Fibroblast of skin of back (primary cell): ENCODE measurements at places on chromosomes 3 and 15.

GRCh38 chr15:54011656-54012055 lies 33.4 kb downstream of the UNC13C start:
- DNase-seq = no peak

- peak; percentile 63 for DNase-seq
These were observed 286.4 kb downstream of the ZIC4 start for GRCh38 chr3:147119989-147120388.

DNA sequence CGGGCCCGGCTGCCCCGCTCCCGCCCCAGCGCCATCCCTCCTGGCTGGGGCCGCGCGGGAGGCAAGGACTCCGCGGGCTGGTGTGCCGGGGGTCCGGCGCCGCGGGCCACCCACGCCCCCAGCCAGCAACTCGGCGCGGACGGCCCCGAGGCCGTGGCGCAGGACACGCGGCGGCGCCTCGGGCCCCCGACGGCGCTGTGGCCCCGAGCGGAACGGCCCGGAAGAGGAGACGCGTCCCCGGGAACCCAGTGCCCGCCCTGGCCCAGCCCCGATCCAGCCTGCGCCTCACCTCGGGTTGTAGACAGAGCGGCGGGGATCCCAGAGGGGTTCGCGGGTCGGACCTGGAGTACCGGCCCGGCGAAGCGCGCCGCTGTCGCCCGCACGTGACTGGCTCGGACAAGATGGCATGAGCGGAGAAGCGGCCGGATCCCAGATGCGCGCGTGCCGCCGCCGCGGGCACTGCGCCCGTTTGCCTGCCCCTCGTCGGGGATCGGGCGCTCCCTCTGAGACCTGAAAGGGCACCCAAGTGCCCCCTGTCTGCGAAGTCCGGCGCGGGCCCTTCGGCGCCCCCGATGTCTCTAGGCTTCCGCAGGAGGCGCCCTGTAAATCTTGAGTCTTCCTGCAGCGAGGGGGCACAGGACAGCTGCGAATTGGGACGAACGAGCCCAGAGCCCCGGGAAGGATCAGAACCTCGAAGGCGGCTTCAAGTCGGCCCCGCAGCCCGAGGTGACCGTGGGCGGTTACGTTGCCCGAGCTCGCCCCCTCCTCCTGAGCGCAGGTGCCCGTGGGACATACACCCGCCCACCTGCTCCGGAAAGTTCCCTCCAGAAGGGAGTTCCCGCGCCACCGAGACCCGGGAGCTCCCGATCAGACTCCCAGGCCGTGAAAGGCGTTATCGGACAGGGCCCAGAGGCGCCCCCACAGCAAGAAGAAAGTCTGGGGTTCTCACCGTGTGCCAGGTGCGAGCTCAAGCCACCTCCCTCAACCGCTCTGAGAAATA lies 598 bp upstream of the SFMBT1 start:
- peak; percentile 29 for DNase-seq

GRCh38 chr3:47163169-47164006 lies 525 bp downstream of the SETD2 start:
- DNase-seq = peak; percentile 42

GRCh38 chr15:100690795-100691158 lies 88.4 kb downstream of the ASB7 start:
- no peak for DNase-seq

GRCh38 chr3:189143321-189143720 lies 28.4 kb upstream of the TPRG1 start:
- peak; percentile 35 for DNase-seq

GRCh38 chr15:100759698-100760356 lies 119.8 kb upstream of the ALDH1A3 start:
- DNase-seq = peak; percentile 73

GRCh38 chr15:90058308-90058707 lies 44.0 kb downstream of the IDH2 start:
- DNase-seq = no peak

DNA sequence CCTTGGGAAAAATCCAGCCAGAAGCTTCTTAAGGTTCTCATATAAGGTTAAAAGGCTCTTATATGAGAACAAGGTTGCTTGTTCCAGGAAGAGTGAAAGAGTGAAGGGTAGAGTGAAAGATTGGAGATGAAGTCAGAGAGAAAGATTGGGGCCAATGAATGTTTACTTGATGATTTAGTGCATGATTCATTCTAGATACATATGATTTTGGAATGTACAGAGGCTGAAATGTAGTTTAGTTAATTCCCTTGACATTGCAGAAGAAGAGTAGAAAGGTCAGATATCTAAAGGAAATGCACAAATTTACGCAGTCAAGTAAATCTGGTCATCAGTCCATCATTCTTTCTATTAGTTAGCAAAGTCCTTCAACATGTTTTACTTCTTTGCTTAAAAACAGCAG lies 619.8 kb upstream of the ZNF717 start:
- peak; percentile 82 for DNase-seq

DNA sequence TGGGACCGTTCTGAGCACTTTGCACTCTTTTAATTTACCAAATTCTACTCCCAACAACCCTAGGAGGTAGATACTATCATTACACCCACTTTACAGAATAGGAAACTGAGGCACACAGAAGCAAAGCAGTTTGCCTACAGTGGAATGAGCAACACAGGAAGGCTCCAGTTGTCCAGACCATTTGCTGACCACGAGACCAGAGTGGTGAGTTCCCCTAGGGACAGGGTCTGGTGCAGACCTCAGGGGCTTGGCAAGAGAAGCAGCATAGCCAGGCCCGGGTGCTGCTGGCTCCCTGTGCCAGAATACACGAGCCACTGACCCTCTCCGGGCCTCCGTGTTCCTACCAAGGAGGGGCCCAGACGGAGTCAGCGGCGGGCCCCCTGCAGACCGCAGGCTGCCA lies 26.5 kb downstream of the PLXND1 start:
- no peak for DNase-seq

DNA sequence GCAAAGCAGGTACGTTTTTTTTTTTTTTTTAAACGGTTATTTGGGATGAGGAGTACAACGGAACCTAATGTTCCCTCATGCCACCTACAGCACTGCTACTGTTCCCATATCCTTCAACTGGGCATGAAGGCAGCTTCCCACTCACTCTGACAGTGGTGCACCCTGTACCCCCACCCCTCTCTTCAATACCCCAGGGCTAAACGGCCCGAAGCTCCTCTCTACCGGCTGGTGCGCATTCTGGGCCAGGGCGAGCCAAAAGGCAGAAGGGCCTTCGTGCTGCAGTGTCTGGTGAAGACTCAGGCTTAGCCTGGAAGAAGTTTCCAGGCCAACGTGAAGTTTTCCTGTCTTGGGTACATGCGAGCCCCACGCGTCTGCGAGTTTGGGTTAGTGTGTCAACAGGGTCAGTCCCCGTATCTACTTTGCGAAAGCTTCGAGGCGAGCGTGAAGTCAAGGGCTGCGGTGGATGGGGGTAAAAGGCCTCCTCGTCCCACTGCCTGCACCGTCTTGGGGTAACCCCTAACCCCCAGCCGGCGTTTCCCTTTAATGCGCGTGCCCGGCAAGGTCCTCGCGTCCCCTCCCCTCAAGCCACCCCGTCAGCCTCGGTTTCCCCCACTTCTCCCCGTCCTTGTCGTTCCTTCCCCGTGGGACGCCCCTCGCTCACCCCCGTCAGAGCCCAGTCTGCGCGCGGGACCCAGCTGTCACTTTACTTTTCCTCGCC lies 765 bp upstream of the UBE2E2 start:
- DNase-seq = peak; percentile 18

- DNase-seq = no peak
These were observed 233.4 kb downstream of the MEX3B start for GRCh38 chr15:81812456-81812855.

DNA sequence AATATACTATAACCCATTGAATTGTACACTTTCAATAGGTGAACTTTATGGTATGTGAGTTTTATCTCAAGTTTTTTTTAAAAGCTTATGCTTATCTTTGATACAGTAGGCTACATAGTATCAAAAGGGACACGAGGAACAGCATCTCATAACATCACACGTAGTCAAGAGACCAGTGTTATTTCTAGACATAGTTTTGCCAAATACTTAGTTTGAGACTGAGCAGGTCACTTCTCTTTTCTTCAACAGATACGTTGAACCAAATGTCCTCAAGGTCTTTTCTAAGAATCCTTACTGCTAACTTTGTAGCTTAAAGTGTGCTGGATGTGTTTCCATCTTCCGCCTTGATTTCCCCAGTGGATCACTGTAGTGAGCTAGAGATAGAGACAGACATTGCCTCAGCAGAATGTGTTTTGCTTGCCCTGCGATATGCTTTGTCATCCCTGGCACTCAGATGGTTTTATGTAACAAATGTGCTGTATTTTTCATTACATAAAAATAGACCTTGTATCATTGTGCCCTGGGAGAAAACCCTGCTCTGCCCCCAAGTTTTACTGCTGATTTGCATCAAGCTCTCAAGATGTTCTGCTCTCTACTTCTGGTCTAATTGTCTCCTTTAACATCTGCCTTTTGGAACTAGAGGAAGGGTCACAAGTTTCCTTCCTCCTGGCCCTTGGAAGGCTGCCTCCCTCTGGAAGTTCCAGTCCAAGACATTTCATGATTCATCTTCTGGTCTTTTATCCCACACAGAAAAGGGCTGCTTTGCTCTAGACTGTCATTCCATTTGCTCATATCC lies 426.4 kb upstream of the RGMA start:
- peak; percentile 65 for DNase-seq

DNA sequence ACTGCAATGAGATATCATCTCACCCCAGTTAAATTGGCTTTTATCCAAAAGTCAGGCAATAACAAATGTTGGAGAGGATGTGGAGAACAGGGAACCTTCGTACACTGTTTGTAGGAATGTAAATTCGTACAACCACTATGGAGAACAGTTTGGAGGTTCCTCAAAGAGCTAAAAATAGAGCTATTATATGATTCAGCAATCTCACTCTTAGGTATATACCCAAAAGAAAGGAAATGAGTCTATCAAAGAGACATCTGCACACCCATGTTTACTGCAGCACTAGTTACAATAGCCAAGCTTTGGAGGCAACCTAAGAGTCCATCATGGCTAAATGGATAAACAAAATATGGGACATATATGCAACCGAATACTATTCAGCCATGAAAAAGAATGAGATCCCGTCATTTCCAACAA lies 68.0 kb upstream of the HES1 start:
- no peak for DNase-seq

DNA sequence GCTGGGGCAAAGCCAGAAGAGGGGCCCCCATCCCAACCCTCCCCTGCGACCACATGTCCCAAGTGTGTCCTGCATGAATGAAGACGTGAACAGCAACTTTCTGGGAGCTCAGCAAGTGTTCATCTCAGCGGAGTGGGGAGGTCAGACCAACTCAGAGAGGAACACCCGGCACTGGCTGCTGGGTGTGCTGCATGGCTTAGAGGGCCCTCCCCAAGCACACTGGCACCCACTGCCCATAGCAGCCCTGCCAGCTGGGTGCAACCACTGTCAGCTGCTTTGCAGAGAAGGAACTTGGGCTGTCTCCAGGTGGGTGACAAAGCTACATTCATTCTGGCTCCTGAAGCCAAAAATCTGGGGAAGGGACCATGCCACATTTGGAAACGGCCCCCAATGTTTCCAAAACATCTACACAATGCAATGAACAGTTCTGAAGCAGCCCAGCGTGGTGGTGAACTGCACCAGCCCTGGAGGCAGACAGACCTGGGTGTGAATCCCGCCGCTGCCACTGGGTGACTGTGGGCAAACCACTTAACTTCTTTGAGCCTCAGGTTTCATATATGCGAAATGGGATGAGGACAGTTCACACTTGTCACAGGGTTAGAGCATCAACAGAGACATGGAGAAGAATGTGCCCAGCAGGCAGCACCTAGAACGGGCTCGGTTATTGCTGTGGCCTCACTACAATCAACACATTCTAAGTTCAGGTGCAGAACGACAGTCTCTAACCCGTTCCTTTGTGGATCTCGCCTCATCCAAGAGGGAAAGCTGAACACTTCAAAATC lies 145.4 kb downstream of the NUP210 start:
- no peak for DNase-seq

GRCh38 chr15:77409259-77410156 lies 10.4 kb downstream of the PEAK1 start:
- peak; percentile 37 for DNase-seq

- peak; percentile 25 for DNase-seq
These were observed 641 bp downstream of the OPA1 start for GRCh38 chr3:193593668-193594030.

DNA sequence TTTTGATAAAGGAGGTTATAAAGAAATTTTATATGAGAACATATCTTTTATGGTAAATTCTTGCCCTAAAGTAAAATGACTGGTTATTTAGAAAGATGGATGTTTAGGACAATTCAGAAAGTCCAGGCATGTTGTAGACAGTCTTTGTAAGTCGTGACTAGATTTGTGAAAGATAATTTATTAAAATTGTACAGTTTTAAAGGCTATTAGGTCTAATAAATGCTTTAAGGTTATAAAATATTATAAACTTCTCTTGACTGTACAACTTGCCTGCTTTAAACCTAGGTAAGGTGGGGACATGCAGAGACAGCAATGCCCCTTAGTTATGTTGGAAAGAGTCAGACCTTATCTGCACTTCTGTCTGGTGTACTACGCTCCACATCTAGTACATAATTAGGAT lies 933.5 kb downstream of the SI start:
- DNase-seq = no peak

GRCh38 chr15:64847876-64848716 lies 6.4 kb downstream of the PLEKHO2 start:
- no peak for DNase-seq

DNA sequence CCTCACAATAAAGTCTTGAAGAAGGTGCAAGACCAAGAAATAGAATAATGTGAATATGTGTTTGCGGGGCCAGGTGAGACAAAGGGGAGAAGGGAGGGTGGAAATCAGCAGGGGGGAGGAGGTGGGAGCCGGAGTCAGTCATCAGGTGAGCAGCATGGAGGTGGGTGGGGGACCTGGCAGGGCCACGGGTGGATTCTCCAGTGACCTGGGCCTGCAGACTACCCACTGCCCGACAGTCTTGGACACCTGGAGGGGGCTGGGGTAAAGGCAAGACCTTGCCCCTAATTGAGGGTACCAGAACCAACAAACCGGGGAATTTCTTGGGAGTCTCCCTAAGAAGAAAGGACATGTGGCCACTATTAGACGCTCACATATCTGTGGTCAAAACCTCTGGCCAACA lies 95.8 kb downstream of the CHSY1 start:
- DNase-seq = no peak

GRCh38 chr3:52243791-52244628 lies 1.5 kb upstream of the PPM1M start:
- DNase-seq = peak; percentile 69

DNA sequence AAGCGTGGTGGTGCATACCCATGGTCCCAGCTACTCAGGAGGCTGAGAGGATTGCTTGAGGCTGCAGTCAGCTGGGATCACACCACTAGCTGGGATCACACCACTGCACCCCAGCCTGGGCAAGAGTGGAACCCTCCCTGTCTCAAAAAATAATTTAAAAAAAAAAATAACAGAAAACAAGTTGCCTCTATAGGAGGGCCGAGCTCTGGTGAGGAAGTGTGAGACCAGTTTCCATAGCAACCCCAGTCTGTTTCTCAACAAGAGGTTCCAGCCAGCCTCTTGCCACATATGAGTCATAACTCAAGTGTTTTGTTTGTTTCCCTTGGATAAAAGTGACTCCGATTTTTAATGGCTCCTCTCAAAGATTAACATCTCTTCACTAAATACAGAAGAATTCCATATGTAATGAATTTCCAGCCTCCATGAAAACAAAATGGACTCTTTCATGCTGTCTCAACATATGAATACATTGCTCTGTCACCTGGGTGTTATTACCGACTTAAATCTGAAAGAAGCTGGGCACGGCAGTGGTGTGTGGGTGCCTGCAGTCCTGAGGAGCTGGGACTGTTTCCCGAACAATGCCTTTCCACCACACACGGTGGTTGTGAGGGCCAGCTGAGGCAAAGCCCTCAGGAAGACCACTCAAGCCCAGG lies 19.7 kb downstream of the TMEM43 start:
- DNase-seq = peak; percentile 99

- peak; percentile 40 for DNase-seq
These were observed 204.9 kb downstream of the CNTN4 start for GRCh38 chr3:2303566-2303965.
